CD4-positive, alpha-beta memory T cell (primary cell): ENCODE measurements at places on chromosomes 3 and 15.

DNA sequence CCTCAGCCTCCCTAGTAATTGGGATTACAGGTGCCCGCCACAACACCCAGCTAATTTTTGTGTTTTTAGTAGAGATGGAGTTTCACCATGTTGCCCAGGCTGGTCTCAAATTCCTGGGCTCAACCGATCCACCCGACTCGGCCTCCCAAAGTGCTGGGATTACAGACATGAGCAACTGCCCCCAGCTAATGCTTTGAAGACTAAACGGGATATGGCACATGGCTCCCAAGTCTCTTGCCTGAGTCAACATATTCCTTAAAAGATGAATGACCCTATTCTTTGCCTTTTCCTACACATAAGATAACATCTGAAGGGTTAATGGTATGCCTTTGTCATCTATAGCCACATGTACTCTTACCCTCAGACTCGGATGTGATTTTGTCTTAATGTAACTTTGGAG, 38.4 kb upstream of the NEDD4 start:
- no peaks in the 10 kb centered on the region for H3K36me3 ChIP-seq
- H3K4me3 ChIP-seq = no peak overlapping the region
- no peaks in the 10 kb centered on the region for H3K4me1 ChIP-seq
- H3K27ac ChIP-seq = no peak overlapping the region

DNA sequence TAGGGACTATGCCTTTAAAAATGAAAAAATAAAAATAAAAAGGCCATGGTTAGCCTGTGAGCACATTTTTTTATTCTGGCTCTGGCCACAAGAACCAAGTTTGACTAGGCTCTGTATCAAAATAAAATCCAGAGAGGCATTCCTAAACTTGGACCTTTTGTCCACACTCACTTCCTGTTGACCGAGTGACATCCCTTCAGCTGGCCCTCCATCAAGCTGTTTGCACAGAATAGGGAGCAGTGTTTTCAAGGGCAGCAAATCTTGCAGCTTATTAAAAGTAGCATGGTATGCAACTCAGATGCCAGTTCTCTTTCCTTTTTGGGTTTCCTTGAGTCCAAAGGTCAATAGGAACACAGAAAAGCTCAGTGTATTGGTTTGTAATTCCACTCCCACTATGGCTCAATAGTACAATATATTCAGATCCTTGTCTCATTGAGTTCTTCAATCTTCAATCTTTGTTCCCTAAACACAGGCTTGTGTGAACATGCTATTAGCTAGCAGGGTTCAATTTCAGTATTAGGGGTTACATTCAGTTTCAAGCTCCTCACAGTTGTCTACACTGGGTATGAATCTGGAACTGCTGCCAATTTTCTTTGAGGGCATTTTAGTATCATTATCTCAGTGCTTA, 244.5 kb downstream of the RBMS3 start:
- no peak for DNase-seq
- no peak overlapping the region for H3K4me3 ChIP-seq

- peaks cover 65% of the 10 kb centered on the region for H3K4me1 ChIP-seq
- H3K27me3 ChIP-seq = no peaks in the 10 kb centered on the region
- no peaks in the 10 kb centered on the region for H3K36me3 ChIP-seq
- H3K4me3 ChIP-seq = no peak overlapping the region
Measured at GRCh38 chr3:123521179-123521969, 63.5 kb downstream of the HACD2 start.

DNA sequence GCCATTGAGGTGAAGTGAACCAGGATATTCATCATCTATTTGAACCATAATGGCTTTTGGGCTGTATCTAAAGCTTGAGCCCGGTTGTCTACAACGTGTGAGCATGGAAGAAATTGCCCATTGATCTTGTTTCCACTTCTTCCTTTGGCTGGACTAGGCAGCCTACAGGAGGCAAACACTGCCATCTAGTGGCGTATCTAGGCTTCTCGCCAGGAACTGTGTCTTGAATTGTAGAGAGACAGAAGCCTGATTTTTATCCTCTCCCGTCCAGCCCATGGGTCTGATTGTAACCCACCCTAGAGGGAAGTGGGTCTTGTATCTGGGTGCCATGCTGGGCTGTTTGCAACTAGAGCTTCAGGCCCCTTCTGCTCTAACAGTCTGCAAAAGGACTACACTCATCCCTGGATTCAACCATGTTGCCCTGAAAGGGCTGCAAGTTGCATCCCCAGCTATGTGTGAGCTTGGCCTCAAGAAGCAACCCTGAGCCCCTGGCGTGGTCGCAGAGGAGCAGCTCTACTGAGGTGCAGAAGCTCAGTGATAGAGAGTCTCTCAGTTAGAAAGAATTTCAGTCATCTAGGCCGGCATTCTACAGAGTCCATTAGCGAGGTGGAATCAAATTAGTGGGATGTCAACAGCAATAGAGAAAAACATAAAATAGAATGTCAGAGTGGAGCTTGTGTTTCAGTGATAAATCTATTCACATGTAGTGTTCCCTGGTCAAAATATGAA, 170.2 kb upstream of the UMPS start:
- H3K36me3 ChIP-seq = no peaks in the 10 kb centered on the region
- no peaks in the 10 kb centered on the region for H3K4me1 ChIP-seq
- peak; percentile 34 for DNase-seq
- no peak overlapping the region for H3K27ac ChIP-seq
- no peak overlapping the region for H3K4me3 ChIP-seq

- H3K27ac ChIP-seq = no peak overlapping the region
- no peak overlapping the region for H3K4me3 ChIP-seq
- H3K36me3 ChIP-seq = no peaks in the 10 kb centered on the region
- no peaks in the 10 kb centered on the region for H3K4me1 ChIP-seq
- H3K27me3 ChIP-seq = no peaks in the 10 kb centered on the region
Measured at GRCh38 chr3:156180077-156180476, 59.7 kb downstream of the KCNAB1 start.

- no peaks in the 10 kb centered on the region for H3K4me1 ChIP-seq
- H3K27ac ChIP-seq = no peak overlapping the region
- no peak overlapping the region for H3K4me3 ChIP-seq
- no peaks in the 10 kb centered on the region for H3K27me3 ChIP-seq
Measured at GRCh38 chr3:58522759-58523425, 14.1 kb downstream of the ACOX2 start.

GRCh38 chr3:133292296-133292695, 107.6 kb upstream of the BFSP2 start:
- H3K36me3 ChIP-seq = no peaks in the 10 kb centered on the region
- H3K27me3 ChIP-seq = no peaks in the 10 kb centered on the region
- no peak overlapping the region for H3K4me3 ChIP-seq
- no peak overlapping the region for H3K27ac ChIP-seq

GRCh38 chr15:76973362-76973743, 21.6 kb upstream of the PSTPIP1 start:
- no peak overlapping the region for H3K4me3 ChIP-seq
- DNase-seq = peak; percentile 67
- H3K36me3 ChIP-seq = no peaks in the 10 kb centered on the region
- H3K4me1 ChIP-seq = no peaks in the 10 kb centered on the region
- no peaks in the 10 kb centered on the region for H3K27me3 ChIP-seq

- DNase-seq = peak; percentile 46
- H3K27ac ChIP-seq = no peak overlapping the region
- peaks cover 4% of the 10 kb centered on the region for H3K4me1 ChIP-seq
- no peak overlapping the region for H3K4me3 ChIP-seq
- H3K36me3 ChIP-seq = no peaks in the 10 kb centered on the region
Measured at GRCh38 chr3:158845765-158846350, 44.0 kb downstream of the MFSD1 start.

GRCh38 chr3:153273767-153274435, 111.9 kb downstream of the RAP2B start:
- DNase-seq = no peak
- H3K4me3 ChIP-seq = no peak overlapping the region
- H3K36me3 ChIP-seq = no peaks in the 10 kb centered on the region
- H3K27me3 ChIP-seq = no peaks in the 10 kb centered on the region

GRCh38 chr3:150079029-150079739, 108.5 kb upstream of the PFN2 start:
- no peak for DNase-seq
- no peaks in the 10 kb centered on the region for H3K27me3 ChIP-seq
- H3K4me3 ChIP-seq = no peak overlapping the region
- H3K36me3 ChIP-seq = no peaks in the 10 kb centered on the region

DNA sequence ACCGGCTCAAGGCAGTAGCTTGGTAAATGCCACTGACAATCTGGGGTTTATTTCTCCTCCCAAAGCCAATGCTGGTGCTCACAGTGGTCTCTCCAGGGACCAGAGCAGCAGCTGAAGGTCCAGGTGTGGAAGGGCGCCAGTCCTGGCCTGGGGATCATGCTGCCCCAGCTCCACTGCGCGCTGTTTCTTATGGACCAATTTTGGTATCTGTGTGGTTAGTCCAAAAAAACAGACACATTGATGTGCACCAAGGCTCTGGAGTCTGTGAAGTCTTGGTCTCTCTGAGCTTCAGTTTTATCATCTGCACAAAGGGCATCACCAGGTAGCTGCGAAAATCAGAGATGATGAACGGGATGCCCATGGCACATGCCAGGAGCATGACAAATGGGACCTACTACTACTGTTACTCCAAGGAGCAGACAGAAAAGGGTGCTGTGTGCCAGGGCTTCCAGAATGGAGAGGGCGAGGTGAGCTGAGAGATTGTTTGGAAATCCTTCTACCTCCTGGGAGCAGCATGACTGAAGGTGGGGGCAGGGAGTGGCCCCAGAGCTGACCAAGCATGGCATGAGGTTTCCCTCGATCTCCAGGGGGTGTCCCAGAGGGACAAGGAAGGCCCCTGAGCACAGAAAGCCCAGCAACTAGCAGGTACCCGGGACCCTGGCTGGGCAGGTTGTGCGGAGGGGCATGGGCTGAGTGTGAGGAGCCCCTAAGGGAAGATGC, 134.3 kb upstream of the PRR20G start:
- H3K36me3 ChIP-seq = no peaks in the 10 kb centered on the region
- no peak overlapping the region for H3K27ac ChIP-seq
